ENCODE measurements at places on chromosomes 11 and 22.
A peak's percentile ranks its signal among the peaks of the same experiment; 100 is the strongest.

- no peak for DNase-seq
Observed at GRCh38 chr11:130783323-130783722, 133.0 kb downstream of the SNX19 start.

DNA sequence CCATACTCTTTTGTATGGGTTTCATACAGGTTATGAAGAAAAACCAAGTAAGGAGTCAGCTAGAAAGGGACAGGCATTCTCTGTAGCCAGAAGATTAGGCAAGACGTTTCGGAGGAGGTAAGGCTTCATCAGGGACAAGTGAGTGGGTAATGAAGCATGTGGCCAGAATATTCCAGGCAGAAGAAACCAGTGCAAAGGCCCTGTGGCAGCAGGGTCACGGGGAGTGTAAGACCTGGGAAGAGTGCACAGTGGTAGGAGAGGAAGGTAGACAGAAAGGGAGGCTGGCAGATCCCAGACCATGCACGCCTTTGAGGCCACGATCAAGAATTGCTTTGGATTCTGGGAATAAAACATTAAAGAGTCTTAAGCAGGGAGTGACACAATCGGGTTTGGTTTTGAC is 177.6 kb downstream of the MIAT start:
- DNase-seq, result no peak

- DNase-seq, result no peak
Observed at GRCh38 chr11:93646399-93646798, 15.1 kb upstream of the CEP295 start.

- no peak for DNase-seq
Observed at GRCh38 chr11:76962583-76963416, 71.4 kb upstream of the B3GNT6 start.

- DNase-seq, result no peak
Observed at GRCh38 chr22:32776802-32777201, 24.7 kb upstream of the TIMP3 start.

DNA sequence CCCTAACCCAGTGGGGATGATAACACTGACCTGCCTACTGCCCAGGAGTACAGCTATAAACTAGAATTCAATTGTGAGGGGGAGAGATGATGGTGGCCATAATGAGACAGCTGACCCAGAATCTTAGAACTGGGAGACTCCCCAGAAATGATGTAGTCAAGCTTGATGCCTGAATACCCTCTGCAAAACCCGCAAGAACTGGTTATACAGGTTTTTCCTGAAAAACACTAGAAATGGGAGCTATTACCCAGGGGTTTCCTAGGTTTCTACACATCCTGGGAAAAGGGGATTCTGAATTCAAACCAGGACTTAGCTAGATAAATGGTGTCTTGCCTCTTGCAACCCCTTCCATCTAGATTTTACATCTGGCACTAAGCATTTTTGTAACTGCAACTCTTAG is 113.8 kb upstream of the NARS2 start:
- no peak for DNase-seq

DNA sequence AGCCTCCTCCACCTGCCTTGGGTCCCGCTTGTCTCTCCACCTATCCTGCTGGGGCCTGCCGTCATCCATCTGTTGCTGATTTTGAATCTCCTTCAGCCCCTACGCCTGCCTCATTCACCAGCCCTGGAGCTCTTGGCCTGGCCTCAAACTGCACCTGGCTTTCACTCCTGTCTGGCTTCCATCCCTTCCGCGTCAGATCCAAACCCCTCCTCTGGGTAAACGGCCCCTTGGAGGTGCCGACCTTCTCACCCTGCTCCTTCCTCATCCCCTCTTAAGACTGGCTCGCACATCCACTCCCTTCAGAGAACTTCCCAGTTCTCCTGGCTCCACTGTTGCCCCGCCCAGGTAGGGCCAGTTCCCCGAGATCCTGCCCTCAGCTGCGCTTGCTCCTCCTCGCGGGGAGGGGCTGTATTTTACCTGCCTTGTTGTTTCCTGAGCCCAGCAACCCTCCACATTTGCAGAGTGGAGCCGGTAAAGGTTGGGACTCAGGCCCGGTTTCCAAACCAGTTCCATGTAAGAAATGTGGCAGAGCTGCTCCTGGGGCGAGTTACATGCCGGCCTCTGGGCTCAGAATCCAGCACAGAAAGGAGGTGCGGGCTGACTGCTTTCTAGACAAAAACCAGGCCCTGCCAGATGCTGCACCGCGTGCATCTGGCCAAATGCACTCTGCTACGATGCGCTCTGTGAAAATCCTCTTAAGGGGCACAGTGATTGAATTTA is 13.9 kb upstream of the SHANK2 start:
- peak; percentile 77 for DNase-seq
